ENCODE measurements at places on chromosomes 7 and 10.

GRCh38 chr7:91086200-91086599 is 178.0 kb upstream of the FZD1 start:
- no peak for DNase-seq

GRCh38 chr10:29189256-29189655 is 99.6 kb upstream of the LYZL1 start:
- no peak for DNase-seq

DNA sequence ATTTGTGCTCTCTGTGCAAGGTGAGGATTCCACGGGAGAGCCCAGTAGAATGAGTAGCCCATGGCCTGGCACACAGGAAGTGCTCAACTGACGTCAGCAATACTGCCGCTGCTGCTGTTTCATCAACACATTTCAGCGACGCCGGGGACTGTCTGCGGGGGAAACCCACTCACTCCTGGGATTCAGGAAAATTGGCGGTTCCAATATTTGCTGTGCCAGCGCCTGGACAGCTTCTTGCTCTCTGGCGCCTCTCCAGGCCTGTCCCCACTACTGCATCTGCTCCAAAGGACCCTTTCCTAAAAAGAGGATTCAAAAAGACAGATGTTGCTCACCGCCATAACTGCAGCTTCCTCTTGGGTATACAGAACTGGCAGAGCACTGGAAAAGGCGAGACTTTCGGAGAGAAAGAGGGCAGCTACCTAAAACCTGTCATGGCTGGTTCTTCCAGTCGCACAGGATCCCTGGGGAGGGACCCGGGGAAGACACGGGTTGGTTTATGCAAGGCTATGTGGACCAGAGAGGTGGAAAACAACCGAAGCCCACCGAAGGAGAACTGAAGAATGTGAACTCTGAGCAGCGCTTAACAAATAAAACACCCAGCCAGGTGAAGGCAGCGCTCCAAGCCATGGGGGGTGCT is 39.7 kb upstream of the ENO4 start:
- no peak for DNase-seq

DNA sequence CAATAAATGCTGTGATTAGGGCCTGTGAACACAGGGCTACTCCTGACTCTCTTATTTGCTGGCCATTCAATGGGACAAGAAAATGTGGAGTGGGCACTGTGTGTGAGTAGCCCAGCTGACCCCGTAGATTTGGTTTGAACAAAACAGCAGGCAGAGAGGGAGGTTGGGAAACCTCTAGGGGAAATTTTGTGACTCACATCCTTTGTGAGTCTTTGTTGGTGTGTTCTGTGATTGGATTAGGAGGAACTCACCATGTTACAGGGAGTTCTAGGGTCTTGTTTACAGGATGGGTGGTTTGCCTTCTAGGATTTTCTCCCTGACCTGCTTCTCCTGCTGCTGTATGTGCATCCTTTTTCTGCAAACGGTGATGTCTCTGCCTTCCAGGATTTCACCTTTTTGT is 128.3 kb upstream of the MKI67 start:
- no peak for DNase-seq

GRCh38 chr7:143002106-143002505 is 24.8 kb downstream of the OR9A2 start:
- no peak for DNase-seq

- no peak for DNase-seq
These were observed 81.5 kb downstream of the SEMA3C start for GRCh38 chr7:80837345-80837744.

GRCh38 chr7:130865408-130866236 is 131.6 kb upstream of the KLF14 start:
- DNase-seq, result no peak

- DNase-seq, result no peak
These were observed 177.1 kb downstream of the POU6F2 start for GRCh38 chr7:39154815-39155214.

- no peak for DNase-seq
These were observed 45.7 kb downstream of the FAM171A1 start for GRCh38 chr10:15325243-15325943.

DNA sequence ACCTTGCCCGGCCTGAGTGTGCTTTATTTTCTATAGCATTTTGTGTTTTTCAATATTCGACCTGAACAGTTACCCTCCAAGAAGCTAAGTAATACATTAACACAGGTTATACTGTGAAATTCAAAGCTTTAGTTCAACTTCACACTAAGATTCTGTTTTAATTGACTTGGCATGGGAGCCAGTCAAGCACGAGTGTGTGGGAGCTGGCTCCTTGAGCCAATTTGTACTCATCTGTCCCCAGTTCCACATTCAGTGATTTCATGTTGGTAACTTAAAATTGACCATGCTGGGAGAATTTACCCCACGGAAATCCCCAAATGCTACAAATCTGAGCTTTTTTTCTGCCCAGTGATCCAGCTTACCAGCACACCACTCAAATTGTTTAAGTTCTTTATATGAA is 20.3 kb downstream of the TSPAN12 start:
- DNase-seq, result no peak

DNA sequence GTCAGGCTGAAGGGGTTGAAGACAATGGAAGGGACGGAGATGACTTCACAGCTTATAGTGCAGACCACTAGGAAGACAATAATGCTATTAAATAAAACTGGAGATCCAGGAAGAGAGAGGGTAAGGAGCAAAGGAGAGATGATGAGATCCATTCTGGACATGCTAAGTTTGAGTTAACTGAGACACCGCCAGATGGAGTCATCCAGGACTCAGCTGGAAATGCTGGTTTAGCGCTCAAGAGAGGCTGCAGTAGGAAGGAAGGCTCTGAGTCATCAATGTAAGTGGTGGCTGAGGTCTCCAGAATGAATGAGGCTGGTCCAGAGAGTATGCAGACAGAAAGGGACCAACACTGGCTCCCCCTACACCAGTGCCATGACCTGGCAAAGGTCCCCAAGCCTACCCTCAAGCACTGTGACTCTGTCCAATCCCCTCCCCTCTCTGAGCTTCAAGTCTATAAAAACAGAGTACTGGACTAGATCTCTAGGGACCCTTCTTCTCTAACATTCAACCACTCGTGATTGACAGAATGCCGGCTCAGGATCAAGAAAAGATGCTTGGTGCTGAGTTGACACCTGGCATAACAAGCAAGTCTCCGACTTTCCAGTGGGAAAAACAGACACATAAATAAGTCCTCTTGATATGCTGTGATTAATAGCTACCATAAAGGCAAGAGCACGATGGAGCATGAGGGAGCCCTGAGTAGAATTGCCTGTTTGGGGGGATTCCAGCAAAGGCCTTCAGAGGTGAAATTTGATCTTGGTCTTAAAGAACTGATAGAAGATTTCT is 8.9 kb downstream of the GFRA1 start:
- no peak for DNase-seq

GRCh38 chr7:137395420-137395819 is 51.9 kb upstream of the PTN start:
- no peak for DNase-seq

GRCh38 chr7:107792364-107792763 is 10.7 kb downstream of the SLC26A3 start:
- DNase-seq, result no peak

GRCh38 chr10:61263518-61263917 is 189.7 kb downstream of the TMEM26 start:
- DNase-seq, result no peak

GRCh38 chr10:101151395-101151794 is 20.3 kb downstream of the TLX1 start:
- DNase-seq, result no peak

DNA sequence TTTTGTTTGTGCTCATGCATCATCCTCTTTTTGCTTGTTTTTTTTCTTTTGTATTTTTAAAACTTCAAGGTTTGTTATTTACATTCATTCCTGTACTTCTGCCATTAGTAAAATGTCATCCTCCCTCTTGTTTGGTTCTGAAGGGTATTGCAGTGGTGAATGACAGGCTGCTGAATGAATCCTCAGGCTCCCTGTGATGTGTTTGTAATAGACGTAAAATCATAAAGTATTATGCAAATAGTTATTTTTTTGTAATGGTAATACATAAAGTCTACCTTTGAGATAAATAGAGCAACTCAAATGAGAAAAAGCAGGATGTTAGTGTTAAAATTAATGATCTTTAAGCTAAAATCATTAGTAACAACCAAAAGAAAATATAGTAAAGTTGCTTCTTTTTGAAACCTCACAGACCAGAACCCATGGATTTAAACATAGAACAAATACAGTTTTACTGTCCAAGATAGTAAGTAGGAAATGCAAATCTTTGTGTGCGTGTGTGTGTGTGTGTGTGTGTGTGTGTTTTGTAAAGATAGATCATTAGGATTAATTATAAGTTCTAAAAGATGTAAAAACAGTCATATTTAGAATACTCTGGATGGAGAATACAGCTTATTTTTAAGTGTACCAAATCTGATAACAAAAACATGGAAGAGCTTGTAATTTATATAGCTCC is 4.5 kb downstream of the GLCCI1 start:
- DNase-seq, result no peak

- no peak for DNase-seq
These were observed 425.7 kb upstream of the NFE2L3 start for GRCh38 chr7:25726170-25726780.

DNA sequence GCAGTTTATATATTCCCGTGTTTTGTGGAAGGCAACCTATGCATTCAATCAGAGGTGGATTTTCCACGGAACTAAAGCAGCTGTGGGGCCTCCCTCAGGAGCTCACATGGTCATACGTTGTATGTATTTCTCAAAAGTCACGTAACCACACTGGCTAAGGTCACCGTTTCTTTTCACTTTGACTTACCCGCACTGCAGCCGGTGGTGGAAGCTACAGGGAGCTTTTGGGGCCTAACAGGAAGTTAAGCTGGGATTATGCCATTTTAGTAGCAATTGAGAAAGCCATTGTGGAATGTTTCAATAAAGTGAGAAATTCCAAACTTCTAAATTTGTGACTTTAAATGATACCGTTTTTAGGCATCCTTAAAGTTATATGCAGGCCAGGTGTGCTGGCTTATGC is 111.2 kb upstream of the KLF6 start:
- DNase-seq, result no peak

GRCh38 chr7:107505362-107505761 is 35.5 kb downstream of the GPR22 start:
- DNase-seq, result no peak

- DNase-seq, result no peak
These were observed 109.6 kb downstream of the SRPK2 start for GRCh38 chr7:105278973-105279687.

DNA sequence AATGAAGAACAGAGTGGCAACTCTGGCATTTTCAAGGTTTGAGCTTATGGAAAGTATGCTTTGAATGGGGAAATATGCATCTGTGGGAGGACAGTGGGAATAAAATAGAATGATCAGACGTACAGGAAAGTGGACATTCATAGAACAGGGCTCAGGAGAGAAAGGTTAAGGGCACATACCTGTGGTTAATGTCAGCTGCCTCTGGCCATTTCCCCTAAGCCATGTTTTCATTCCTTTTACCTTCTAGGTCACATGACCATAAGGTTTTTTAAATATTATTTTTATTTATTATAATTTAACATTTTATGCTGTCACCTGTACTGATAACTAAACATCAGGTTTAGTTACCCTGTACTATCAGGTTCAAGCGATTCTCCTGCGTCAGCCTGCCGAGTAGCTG is 52.8 kb downstream of the LRRC4 start:
- no peak for DNase-seq

DNA sequence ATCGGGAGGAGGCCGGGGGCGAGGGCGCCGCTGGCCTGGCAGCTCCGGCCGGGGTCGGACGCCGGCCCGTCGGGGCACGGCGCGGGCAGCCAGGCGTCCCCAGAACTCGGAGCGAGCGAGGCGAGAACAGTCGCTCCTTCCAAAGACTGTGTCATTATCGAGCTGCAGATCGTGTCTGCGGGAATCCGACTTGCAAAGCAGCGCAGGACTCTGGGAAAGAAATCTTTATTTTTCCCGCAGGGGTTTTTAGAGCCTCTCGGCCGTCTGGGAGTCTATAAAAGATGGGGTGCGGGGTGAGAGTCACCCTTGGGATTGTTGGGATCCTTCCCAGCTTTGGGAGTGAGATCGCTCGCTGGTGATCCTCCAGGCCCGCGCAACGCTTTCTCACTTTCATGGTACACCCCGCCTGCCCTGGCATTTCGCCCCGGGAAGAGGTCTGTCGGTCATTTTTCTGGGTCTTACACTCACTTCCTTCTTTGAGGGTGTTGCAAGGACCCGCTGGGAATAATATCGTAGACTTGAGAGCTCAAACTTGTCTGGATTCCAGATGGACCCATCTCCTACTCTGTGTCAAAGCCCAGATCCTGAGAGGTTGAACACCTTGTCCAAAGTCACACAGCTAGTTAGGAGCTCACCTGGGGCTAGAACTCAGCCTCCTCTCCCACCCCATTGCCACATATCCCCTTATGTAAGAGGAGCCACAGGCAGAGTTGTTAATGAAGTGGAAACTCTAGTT is 1.0 kb downstream of the UBTD1 start:
- peak; percentile 7 for DNase-seq

DNA sequence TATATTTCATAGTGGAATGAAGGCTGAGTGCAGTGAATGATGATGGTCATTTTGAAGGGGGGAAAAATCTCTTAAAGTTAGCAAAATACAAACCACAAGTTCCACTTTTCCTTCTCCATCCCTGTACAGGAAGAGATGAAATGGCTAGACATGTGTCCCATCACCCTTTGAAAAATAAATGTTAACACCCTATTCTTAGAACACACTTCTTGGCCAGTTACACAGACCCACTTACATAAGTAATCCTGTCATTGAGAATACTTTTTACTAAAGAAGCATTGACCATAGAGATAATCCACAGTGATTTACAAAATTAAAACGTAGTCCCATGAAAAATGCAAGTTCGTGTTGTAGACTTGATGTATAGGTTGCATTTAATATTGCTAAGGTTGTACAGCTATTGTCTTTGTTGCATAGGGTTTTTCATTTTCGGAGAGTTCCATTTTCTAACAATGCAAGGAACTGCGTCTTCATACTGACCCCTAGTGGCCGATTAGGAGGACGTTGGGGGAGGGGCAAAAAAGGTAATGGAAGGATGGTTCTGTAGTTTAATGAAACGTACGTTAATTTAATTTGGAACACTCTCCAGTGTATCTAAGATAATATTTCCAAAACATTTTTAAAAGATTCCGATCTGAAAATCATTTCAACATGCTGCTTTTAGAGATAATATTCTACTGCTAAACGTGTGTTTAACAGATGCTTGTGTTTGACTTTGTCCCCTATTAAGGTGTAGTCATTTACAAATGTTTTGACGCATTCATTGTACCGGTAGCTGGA is 60.9 kb downstream of the ARMC3 start:
- peak; percentile 64 for DNase-seq

GRCh38 chr10:103967448-103968071 is 620 bp downstream of the SLK start:
- DNase-seq, result no peak

DNA sequence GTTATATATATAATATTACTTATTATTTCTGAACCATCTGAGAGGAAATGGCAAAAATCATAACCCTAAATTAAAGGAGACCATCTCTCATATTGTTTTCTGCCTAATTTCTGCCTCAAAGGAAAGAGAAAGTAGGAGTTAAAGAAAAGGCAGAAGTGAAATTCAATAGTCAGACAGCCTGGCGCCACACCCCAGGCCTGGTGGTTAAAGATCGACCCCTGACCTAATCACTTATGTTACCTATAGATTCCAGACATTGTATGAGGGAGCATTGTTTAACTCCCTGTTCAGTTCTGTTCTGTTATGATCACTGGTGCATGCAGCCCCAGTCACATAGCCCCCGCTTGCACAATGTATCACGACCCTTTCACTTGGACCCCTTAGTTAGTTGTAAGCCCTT is 24.9 kb upstream of the CHST3 start:
- no peak for DNase-seq

Data from activated CD4-positive, alpha-beta T cell treated with anti-CD3 and anti-CD28 coated beads, Interleukin-2, amount 50 U/mL, for 4 hours (primary cell).